Fibroblast of skin of scalp (primary cell): ENCODE measurements at places on chromosomes 2 and 18.

- DNase-seq: no peak
Observed at GRCh38 chr2:207765547-207765946, 4.2 kb downstream of the FZD5 start.

GRCh38 chr2:170505631-170506275, 209.4 kb upstream of the SP5 start:
- no peak for DNase-seq

DNA sequence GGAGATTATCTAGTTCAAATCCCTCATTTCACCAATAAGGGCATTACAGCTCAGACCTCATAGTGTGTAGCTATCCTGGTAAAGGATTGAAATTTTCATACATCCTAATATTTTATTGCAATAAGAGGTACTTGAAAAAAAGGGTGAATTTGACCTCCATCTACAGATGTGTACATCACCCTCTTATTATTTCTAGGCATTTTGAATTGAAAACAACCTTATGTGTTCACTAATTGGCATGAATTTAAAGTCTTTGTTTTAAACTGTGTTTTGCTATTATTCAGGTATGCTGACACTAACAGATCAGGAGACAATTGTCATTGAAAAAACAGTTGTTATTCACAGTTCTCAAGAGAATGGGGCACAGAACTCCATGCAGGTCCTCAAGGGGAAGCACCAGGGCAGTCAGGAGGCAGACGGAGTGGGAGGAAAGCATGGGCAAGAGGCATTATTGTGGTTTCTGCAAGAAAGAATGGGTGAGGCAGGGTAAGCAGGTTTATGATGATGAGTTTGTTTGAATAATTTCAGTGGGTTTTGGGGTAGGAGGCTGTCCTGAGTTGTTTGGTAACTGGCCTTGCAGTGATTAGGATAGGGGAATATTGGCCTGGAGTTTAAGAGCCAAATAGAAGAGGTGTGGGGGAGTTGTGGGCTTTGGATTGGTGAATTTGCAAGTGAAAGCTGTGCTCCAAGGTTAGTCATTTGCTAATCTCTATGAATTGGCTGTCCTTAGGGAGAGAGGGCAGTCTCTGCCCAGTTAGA, 194.6 kb downstream of the GPD2 start:
- no peak for DNase-seq

- no peak for DNase-seq
Observed at GRCh38 chr18:39051013-39051412, 1485.4 kb upstream of the CELF4 start.

DNA sequence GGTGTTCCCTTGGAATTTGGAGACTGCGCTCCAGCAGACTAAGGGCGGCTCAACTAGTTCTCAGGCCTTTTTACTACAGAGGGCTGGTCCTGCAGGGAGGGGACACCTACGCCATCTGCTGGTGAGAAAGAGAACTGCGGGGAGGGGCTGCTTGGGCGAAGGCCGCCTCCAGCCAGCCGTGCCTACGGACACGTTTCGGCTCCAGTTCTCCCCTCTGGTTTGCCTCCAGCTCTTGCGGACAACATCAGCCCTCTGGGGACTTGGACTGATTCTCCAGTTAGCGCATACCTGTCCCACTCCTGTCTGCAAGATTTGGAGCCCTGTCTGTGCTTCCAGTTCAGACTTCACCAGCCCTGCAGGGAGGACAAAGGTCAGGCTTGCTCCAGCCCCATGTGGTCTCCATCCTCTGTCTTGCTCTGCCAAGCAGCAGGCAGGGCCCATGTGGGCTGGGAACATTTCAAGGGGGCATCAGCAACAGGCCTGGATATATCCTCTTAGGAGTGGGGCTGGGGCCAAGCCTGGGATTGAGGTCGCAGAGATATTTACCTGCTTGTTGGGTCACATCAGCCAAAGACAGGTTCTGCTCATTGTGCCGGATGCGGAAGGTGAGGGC, 10.3 kb downstream of the PTPRN start:
- DNase-seq: peak; percentile 80

- peak; percentile 96 for DNase-seq
Observed at GRCh38 chr18:54224379-54225014, at the start of gene MBD2. TSS of gene MBD2 (minus strand) at chr18:54224669. CDS start at chr18:54224559, 110 bp downstream.

GRCh38 chr2:145957929-145958328, 1438.0 kb upstream of the ZEB2 start:
- DNase-seq: peak; percentile 7

DNA sequence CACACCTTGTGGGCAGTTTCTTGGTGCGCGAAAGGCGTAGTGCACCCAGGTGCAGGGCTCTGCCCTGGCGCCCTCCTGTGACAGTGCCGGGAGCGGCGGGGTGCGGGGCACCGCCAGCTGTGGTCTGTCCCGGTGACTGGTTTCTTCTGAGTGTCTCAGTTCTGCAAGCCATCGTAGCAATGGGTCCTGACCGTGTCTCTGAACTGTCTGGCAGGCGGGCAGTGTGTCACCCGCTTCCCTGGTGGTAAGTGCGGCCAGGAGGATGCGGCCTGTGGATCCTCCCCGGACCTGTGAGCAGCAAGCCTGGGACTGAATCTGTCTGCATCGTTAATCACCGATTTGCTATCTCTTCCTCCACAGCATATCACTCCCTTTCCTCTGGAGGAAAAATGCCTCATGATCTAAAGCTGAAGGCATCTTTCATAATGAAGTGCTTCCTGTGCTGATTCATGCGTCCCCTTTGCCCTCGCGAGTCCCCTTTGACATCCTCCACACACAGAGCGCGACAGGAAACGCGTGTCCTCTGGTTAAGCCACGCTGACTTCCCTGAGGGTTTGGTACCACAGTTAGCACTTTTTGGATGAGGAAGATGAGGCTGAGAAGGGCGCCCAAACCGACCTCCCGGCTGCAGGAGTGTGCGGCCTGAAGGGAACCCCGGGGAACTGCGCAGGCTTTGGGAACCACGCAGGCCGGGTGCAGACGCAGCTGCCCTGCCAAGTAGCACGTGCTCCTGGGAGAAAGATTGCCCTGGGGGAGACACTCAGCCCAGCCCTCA, 416.0 kb upstream of the HS6ST1 start:
- peak; percentile 60 for DNase-seq

DNA sequence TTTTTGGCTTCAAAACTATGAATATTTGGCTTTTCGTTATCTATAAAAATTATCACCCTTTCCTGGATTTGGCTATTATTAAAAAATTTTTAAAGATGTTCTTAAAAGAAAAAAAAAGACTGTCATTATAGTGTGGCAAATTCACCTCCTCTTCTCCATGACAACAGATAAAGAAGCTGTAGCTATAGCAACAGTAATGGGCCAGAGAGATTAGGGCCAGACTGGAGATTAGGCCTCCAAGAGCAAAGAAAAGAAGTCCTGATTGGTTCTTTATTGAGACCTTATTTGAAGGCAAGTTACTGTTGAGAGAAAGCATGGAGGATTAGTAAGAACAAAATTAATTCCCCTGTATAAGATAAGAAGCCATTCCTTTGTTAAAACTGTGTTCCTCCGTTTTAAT, 812.5 kb downstream of the DCC start:
- DNase-seq: no peak

- DNase-seq: no peak
Observed at GRCh38 chr2:203413796-203414195, 85.6 kb downstream of the ABI2 start.

- no peak for DNase-seq
Observed at GRCh38 chr18:8359076-8359475, 250.2 kb upstream of the RAB12 start.
